PC-3 (cell line): ENCODE measurements at places on chromosomes 3 and 15. TPM values are rescaled to one million over a fixed set of nuclear protein-coding genes. Genes with fewer than 3 reads are reported as not detected.
A peak's percentile ranks its signal among the peaks of the same experiment; 100 is the strongest.

DNA sequence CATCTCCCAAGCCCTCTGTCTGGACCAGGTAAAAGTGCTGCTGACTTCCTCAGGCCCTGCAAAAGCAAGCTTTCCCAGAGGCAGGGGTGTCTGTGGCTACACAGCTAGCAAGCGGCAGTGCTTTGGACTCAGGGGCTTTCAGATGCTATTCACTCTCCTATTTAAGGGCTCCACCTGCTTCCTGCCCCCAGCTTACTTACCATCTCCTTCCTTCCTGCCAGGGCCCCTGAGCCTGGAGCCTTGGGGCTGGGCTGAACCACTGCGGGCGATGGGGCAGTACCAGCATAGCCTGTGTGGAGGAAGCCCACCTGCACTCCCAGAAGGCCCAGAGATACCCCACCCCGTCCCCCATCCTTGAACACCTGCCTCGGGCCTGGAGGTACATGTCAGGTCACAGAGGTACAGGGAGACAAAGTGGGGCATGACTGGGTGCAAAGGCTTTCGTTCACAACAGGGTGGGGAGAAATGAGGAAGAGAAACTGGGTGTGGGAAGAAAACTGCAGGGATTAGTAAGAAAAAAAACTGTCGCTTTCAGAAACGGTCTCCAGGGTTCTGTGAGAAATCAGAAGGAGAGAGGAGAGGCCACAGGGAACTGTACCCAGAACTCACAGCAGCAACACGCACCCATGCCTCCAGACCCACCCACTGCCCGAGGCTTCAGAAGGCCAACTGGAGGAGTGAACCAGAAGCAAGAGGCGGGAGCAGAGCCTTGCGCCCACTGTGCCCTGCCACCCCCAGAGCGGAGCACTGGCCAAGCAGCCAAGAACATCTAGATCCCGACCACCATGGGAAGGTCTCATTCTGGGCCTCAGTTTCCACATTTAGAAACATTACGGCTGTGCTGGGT, 49.5 kb downstream of the CCDC12 start:
- no peak for DNase-seq

The AMT gene
- total RNA-seq = 1.6 and 1.8 TPM in 2 replicates

GRCh38 chr3:157201648-157202278, 41.8 kb upstream of the CCNL1 start:
- peak; percentile 70 for DNase-seq

- no peak for DNase-seq
These were observed 405.9 kb downstream of the LPP start for GRCh38 chr3:188559856-188560255.

DNA sequence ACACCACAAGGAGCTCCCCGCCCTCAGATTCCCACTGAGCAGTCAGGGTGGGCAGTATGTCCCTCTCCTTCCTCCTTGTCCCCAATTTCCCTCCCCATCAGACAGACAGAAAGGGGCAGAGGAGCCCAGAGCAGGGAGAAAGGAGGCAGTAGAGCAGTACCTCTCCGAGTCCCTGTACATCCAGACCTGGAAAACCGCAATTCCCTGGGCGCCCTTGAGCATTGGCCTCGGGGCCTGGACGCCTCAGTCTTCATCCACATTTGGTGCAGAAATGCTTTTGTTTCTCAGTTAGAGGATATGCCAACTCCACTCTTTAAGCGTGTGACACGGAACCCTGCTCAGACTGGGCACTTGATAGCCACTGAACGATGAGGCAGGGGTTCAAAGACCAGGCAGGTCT, 5.9 kb downstream of the ISG20 start:
- no peak for DNase-seq

- DNase-seq = no peak
These were observed 32.3 kb upstream of the APH1B start for GRCh38 chr15:63244976-63245645.

DNA sequence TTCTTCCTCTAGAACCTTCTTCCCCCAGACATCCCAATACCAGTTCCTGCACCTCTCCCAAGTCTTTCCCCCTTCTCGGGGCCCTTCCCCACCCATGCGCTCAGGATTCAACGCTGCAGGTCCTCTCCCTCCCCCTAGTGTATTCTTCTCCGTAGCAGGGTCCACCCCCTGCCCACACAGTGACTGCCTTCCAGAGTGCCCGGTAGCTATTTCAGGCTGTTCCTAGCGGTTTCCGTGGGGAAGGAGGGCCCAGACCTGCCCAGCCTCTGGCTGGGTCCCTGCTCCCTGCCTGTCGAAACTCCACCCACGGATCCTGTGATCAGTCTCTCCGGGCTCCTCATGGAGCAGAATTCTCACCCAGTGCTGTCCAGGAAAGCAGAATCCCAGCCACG, 45.2 kb upstream of the SEC61A1 start:
- DNase-seq = no peak

GRCh38 chr15:91142106-91142744, 42.2 kb downstream of the SV2B start:
- DNase-seq = peak; percentile 31

GRCh38 chr15:56927816-56928215, 9.4 kb downstream of the TCF12 start:
- no peak for DNase-seq

The CFAP161 gene
- total RNA-seq = 0.52 and 0.55 TPM in 2 replicates

DNA sequence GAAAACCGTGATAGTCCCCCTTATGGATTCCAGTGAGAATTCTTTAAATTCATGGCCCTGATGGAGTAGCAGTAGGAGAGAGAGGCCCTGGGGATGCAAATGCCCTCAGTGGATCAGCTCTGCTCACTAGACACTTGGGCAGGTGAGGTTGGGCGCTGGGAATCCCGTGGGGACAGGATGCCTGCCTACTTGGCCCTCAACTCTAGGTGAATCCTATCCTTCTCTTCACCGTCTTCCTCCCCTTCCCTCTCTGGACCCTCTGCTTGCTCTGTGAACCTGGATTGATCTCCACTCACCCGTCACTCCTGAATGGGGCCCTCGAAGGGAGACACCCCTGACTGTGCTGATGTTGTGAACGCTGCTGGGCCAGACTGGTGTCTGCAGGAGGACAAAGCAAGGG, 77.4 kb downstream of the SEC22A start:
- no peak for DNase-seq

The NPTN gene
- total RNA-seq = 115 and 164 TPM in 2 replicates

DNA sequence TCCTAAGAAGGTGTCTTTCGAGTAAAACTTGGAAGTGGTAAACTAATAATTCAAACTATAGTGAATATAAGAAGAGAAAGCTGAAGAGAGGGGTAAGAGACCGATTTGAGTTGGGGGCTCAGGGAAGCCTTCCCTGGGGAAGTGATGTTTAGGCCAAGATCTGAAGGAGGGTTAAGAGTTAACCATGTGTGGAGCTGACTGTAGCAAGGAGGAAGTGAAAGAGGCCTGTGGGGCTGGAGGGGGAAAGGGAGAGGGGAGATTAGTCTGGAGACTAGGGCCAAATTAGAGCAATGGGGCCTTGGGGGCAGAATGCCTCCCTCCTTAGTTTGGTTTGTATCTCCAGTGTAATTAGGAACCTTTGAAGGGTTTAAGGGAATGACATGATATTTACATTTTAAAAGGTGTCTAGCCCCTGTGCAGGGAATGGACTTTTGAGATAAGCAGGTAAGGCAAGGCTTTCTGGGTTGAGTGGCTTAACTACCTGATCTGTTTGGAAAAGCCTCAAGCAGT, 2.2 kb downstream of the ZNF592 start:
- no peak for DNase-seq

- DNase-seq = no peak
These were observed 36.7 kb upstream of the IL20RB start for GRCh38 chr3:136920904-136921611.

The IL17RC gene
- total RNA-seq = 116 and 138 TPM in 2 replicates

The MESP2 gene
- 1.1 and 1.3 TPM in 2 replicates for total RNA-seq

The MITF gene
- 2.8 and 7.6 TPM in 2 replicates for total RNA-seq

The ACY1 gene
- total RNA-seq = 71.3 and 113 TPM in 2 replicates

- DNase-seq = peak; percentile 83
These were observed 4.8 kb downstream of the HES1 start for GRCh38 chr3:194140520-194141414.

The ABTB1 gene
- 3.6 and 8.4 TPM in 2 replicates for total RNA-seq

- DNase-seq = no peak
These were observed 25.3 kb downstream of the PRICKLE2 start for GRCh38 chr3:64199932-64200331.

- no peak for DNase-seq
These were observed 53.9 kb upstream of the HERC1 start for GRCh38 chr15:63887630-63888029.

- DNase-seq = no peak
These were observed 397.5 kb downstream of the ZIC4 start for GRCh38 chr3:147008886-147009285.

GRCh38 chr15:35696767-35697231, 150.8 kb upstream of the DPH6 start:
- DNase-seq = peak; percentile 85

The ZNF662 gene
- total RNA-seq = 0.04 TPM in 1 of 2 replicates, not detected in the other

The CHRNA3 gene
- total RNA-seq = not detected in 2 replicates

GRCh38 chr3:72086743-72087087, 301.8 kb upstream of the PROK2 start:
- DNase-seq = no peak

DNA sequence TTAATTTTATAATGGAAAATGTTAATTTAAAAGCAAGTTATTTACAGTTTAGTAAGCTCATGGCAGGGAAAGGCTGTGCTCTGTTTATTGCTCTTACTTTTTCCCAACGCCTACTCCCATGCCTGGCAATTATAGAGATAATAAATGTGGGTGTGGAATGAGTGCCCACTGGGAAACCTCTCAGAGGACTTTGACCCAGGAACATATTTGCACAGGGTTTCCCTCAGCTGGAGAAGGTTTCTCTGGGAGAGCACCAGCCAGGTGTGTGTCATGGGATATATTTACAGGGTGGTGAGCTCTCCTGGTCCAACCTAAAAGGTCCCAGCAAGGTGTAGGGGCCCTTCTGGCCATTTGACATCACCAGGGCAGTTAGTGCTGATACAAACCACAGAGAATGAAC, 27.9 kb downstream of the ZNF710 start:
- DNase-seq = no peak
